Omental fat pad (tissue), 4 donors: ENCODE measurements at places on chromosomes 4 and X. TPM values are rescaled to one million over a fixed set of nuclear protein-coding genes. Genes with fewer than 3 reads are reported as not detected.

The DOK7 gene
- total RNA-seq, result not detected

The FGF13 gene
- 10.4 TPM for total RNA-seq

The MAD2L1 gene
- 0.31 TPM for total RNA-seq

The SMIM31 gene
- total RNA-seq, result not detected

The OTUD6A gene
- total RNA-seq, result not detected

The SMPX gene
- total RNA-seq, result not detected

The GAGE12F gene
- not detected for total RNA-seq

The CFAP47 gene
- 0.09 TPM for total RNA-seq

The QRFPR gene
- not detected for total RNA-seq

The USP26 gene
- not detected for total RNA-seq

The DDIT4L gene
- 1.5 TPM for total RNA-seq

The OSTC gene
- total RNA-seq, result 79.0 TPM

The RHOXF2B gene
- not detected for total RNA-seq

The HELT gene
- total RNA-seq, result not detected

The MAOA gene
- total RNA-seq, result 220 TPM

The PPP4R3C gene
- not detected for total RNA-seq

The TENT5D gene
- total RNA-seq, result not detected

The CPEB2 gene
- total RNA-seq, result 14.1 TPM

The FRG1 gene
- total RNA-seq, result 33.1 TPM

The NLGN4X gene
- total RNA-seq, result 6.7 TPM

The PABPC1L2B gene
- total RNA-seq, result not detected

The PLS3 gene
- 96.5 TPM for total RNA-seq

The ZNF630 gene
- 1.3 TPM for total RNA-seq

The ZIC3 gene
- total RNA-seq, result not detected

The NXF3 gene
- total RNA-seq, result 1.8 TPM

The CENPVL1 gene
- not detected for total RNA-seq

The RTL5 gene
- 6.9 TPM for total RNA-seq

The CXCL13 gene
- not detected for total RNA-seq

The ATP1B4 gene
- total RNA-seq, result not detected

The PCSK1N gene
- total RNA-seq, result not detected

The FREM3 gene
- not detected for total RNA-seq

The FGG gene
- 0.31 TPM for total RNA-seq

The NWD2 gene
- total RNA-seq, result 2.0 TPM

The UCP1 gene
- total RNA-seq, result not detected

The IL15 gene
- total RNA-seq, result 5.6 TPM

The GPRASP3 gene
- 3.1 TPM for total RNA-seq

The TCEAL5 gene
- not detected for total RNA-seq

The LUZP4 gene
- total RNA-seq, result not detected
